Heart left ventricle (tissue), 16 donors: ENCODE measurements at places on chromosomes 13 and 19. TPM values are rescaled to one million over a fixed set of nuclear protein-coding genes. Genes with fewer than 3 reads are reported as not detected.

Gene DOCK6
- total RNA-seq, result 39.5 TPM

Gene GEMIN7
- 15.2 TPM for total RNA-seq

Gene ZNF536
- total RNA-seq, result 1.7 TPM

Gene HIPK4
- 0.14 TPM for total RNA-seq

Gene EBI3
- 0.34 TPM for total RNA-seq

Gene PCSK4
- total RNA-seq, result 1.7 TPM

Gene ADGRE1
- total RNA-seq, result 0.20 TPM

Gene MAMSTR
- 1.5 TPM for total RNA-seq

Gene ZNF493
- total RNA-seq, result 7.9 TPM

Gene MRPL54
- total RNA-seq, result 66.1 TPM

Gene IGLON5
- total RNA-seq, result not detected

Gene FOXA3
- not detected for total RNA-seq

Gene CRB3
- not detected for total RNA-seq

Gene REEP6
- 1.9 TPM for total RNA-seq

Gene BCL2L12
- total RNA-seq, result 9.4 TPM

GRCh38 chr19:10226021-10226375 is 5.1 kb downstream of the S1PR2 start:
- peak overlapping the region; percentile 71 for H3K27ac ChIP-seq
- peaks cover 9% of the 10 kb centered on the region for H3K4me1 ChIP-seq
- no peaks in the 10 kb centered on the region for H3K27me3 ChIP-seq

DNA sequence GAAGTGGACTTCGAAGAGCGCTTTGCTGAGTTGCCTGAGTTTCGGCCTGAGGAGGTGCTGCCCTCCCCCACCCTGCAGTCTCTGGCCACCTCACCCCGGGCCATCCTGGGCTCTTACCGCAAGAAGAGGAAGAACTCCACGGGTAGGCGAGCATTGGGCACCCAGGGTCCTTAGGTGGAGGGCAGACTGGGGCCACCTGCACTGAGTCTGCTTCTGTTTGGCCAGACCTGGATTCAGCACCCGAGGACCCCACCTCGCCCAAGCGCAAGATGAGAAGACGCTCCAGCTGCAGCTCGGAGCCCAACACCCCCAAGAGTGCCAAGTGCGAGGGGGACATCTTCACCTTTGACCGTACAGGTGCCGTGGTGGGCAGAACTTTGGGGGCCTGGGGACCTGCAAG is 8.0 kb upstream of the PRR19 start:
- H3K4me3 ChIP-seq, result no peak overlapping the region
- no peaks in the 10 kb centered on the region for H3K27me3 ChIP-seq
- H3K36me3 ChIP-seq, result peaks cover 70% of the 10 kb centered on the region
- DNase-seq, result no peak
- no peak overlapping the region for H3K27ac ChIP-seq
- H3K4me1 ChIP-seq, result no peaks in the 10 kb centered on the region

DNA sequence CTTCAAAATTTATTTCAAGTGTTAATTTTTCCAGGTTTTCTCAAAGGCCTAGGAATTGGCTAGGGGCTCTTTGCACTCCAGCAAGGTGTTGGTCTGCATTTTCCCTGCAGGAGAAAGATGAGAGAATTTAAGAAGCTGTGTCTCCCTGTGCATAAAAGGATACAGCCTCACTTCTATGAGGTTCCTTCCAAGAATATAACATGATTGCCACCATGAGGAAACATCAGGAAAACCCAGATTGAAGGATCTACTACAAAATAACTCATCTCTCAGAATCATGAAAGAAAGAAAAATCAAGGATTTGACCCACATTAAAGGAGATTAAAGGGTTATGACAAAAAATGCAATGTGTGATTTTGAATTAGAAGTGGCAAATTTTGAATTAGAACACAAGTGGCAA is 69.9 kb downstream of the RUBCNL start:
- H3K36me3 ChIP-seq, result no peaks in the 10 kb centered on the region
- H3K4me1 ChIP-seq, result no peaks in the 10 kb centered on the region
- no peak overlapping the region for H3K27ac ChIP-seq
- no peak for DNase-seq

GRCh38 chr13:108267347-108267746 is 2.2 kb upstream of the TNFSF13B start:
- H3K4me1 ChIP-seq, result peaks cover 7% of the 10 kb centered on the region
- no peaks in the 10 kb centered on the region for H3K27me3 ChIP-seq
- H3K27ac ChIP-seq, result no peak overlapping the region
- DNase-seq, result no peak

- no peaks in the 10 kb centered on the region for H3K27me3 ChIP-seq
- no peak overlapping the region for H3K27ac ChIP-seq
- peaks cover 6% of the 10 kb centered on the region for H3K36me3 ChIP-seq
- no peak for DNase-seq
- H3K4me3 ChIP-seq, result no peak overlapping the region
These were observed 64.1 kb downstream of the TPT1 start for GRCh38 chr13:45276913-45277312.

- H3K4me1 ChIP-seq, result peaks cover 4% of the 10 kb centered on the region
- no peak overlapping the region for H3K27ac ChIP-seq
- H3K36me3 ChIP-seq, result no peaks in the 10 kb centered on the region
- H3K4me3 ChIP-seq, result no peak overlapping the region
These were observed 7.7 kb upstream of the CSNK1G2 start for GRCh38 chr19:1933244-1933643.

- no peak overlapping the region for H3K27ac ChIP-seq
- no peaks in the 10 kb centered on the region for H3K36me3 ChIP-seq
- no peaks in the 10 kb centered on the region for H3K27me3 ChIP-seq
These were observed 1015.7 kb downstream of the EFNB2 start for GRCh38 chr13:105519771-105520170.

DNA sequence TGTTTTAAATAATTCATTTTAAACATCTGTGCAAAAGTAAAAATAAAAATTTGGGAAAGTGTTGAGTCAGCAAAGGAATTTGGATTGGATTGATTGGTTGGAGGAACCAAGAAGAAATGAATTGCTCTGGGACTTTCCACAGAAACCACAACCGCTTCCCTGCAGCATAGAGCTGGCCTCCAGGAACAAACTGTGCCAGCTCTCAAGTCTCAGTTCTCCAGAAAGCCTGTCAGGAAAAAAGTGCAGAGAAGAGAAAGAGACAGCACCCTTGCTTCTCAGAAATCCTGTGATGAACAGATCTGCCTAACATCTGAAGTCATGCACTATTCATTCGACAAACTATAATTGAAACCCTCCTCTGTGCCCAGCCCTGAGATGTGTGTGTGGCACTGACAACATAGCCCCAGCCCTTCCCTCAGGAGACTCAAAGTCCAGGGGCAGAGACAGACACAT is 14.8 kb downstream of the LYPD3 start:
- no peak overlapping the region for H3K27ac ChIP-seq
- no peaks in the 10 kb centered on the region for H3K4me1 ChIP-seq
- no peak overlapping the region for H3K4me3 ChIP-seq
- DNase-seq, result no peak
- no peaks in the 10 kb centered on the region for H3K27me3 ChIP-seq

DNA sequence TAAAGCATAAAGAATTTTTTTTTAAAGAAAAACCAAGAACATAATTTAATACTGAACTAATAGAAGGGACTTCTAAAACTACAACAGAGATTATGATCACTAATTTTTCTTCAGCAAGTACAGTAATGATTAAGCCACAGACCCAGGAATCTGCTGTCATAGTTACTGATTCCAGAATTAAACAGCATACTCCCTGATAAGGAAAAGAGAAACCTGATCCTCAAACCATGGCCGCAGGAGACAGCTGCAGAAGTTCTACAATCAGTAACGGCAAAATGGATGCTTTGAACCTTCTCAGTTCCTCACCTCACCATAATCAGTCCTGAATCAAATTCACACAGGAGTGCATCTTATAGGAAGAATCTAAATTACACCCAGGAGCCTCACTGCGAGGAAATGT is 939.0 kb upstream of the SLITRK1 start:
- H3K4me3 ChIP-seq, result no peak overlapping the region
- H3K4me1 ChIP-seq, result no peaks in the 10 kb centered on the region
- no peak overlapping the region for H3K27ac ChIP-seq
- H3K27me3 ChIP-seq, result no peaks in the 10 kb centered on the region
- no peaks in the 10 kb centered on the region for H3K36me3 ChIP-seq

DNA sequence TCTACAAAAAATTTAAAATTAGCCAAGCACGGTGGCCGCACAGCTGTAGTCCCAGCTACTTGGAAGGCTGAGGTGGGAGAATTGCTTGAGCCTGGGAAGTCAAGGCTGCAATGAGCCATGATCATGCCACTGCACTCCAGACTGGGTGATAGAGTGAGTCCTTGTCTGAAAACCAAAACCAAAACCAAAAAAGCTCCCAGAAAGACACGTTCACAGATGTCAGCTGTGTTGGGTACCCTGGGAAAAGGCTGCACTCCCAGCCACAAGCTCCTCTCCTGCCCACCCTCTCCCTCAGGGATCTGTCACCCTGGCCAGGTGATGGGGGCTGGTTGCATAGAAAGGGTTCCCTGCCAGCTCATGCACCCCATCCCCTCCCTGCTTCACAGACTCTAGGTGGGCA is 53.3 kb downstream of the RNF6 start:
- H3K27ac ChIP-seq, result no peak overlapping the region
- no peaks in the 10 kb centered on the region for H3K4me1 ChIP-seq
- no peak overlapping the region for H3K4me3 ChIP-seq
- H3K27me3 ChIP-seq, result no peaks in the 10 kb centered on the region
- H3K36me3 ChIP-seq, result no peaks in the 10 kb centered on the region
- no peak for DNase-seq

DNA sequence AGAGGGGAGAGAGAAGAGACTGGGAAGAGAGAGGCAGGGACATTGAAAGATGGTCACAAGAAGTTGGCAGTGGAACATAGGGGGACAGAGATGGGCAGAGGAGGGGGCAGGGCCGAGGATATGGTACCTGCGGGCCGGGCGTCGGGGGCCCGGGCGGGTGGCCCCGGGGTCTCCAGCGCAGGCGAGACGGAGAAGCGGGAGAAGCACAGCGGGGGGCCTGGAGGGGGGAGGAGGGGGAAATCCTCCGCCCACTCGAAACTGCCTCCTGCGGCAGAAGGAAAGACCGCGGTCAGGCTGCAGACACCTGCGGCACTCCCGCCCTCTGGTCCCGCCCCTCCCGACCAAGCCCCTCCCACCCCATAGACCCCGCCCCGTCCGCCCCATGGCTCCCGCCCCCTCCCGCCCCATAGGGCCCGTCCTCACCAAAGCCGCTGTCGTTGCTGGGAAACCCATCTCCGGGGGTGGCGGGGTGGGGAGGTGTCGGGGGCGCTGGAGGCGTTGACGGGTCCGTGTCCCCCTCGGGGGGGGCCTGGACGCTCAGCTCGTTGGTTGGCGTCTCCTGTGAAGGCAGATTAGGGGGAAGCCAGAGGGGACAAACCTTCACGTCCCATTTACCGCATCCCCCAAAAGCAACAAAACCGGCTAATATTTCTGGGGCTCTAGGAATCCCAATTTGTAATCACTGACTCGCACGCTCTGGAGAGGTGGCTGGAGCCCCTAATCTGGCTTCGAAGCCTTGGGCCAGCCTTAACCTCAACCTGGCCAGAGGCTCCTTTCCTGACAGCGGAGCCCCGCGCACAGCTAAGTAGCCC is 20.4 kb downstream of the LMTK3 start:
- peaks cover 35% of the 10 kb centered on the region for H3K4me1 ChIP-seq
- no peak overlapping the region for H3K4me3 ChIP-seq
- H3K36me3 ChIP-seq, result no peaks in the 10 kb centered on the region
- no peaks in the 10 kb centered on the region for H3K27me3 ChIP-seq

DNA sequence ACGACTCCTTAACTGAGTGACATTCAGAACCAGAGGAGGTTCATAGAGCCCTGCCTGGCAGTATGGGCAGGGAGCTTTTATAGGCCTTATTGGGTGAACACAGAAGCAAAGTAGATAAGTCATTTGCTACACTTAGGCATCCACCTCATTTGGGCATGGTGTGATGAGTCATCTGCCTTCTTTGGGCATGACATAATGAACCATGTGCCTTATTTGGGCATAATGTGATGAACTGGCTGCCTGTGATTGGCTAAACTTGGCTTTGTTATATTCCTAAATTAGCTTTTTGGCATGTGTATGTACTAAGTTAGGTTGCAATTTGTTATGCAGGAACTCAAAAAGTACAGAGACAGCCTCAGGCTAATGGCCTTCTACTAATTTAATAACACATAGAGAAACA is 2210.2 kb upstream of the PCDH20 start:
- DNase-seq, result no peak
- no peak overlapping the region for H3K27ac ChIP-seq
- no peaks in the 10 kb centered on the region for H3K36me3 ChIP-seq
- no peaks in the 10 kb centered on the region for H3K4me1 ChIP-seq

DNA sequence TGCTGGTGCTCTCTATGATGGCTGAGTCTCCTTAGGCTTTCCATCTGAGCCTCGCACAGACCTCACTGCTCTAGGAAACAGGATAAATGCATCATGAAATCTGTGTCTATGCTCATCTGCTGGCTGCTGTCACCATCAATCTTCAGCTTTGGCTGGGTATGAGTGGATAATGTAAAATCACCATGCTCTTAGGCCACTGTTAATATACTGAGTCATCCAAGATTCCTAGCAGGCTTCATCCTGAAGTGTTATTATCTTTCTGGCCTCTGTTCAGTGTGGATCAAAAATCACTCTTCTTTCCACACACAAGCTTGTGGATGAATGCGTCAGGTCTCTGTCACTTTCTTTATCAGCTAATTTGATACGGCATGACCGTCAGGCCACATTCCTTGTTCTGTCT is 317.4 kb downstream of the NALCN start:
- H3K27ac ChIP-seq, result no peak overlapping the region
- H3K4me1 ChIP-seq, result no peaks in the 10 kb centered on the region
- no peaks in the 10 kb centered on the region for H3K27me3 ChIP-seq
- DNase-seq, result no peak

- H3K27ac ChIP-seq, result no peak overlapping the region
- H3K36me3 ChIP-seq, result no peaks in the 10 kb centered on the region
- no peak for DNase-seq
- H3K4me1 ChIP-seq, result peaks cover 2% of the 10 kb centered on the region
- no peaks in the 10 kb centered on the region for H3K27me3 ChIP-seq
- H3K4me3 ChIP-seq, result no peak overlapping the region
These were observed 54.9 kb upstream of the RFC3 start for GRCh38 chr13:33763021-33763420.

GRCh38 chr13:67134417-67135129 is 95.6 kb downstream of the PCDH9 start:
- H3K27ac ChIP-seq, result peak overlapping the region; percentile 68
- no peaks in the 10 kb centered on the region for H3K27me3 ChIP-seq
- peaks cover 30% of the 10 kb centered on the region for H3K4me1 ChIP-seq
- no peak for DNase-seq

- no peaks in the 10 kb centered on the region for H3K4me1 ChIP-seq
- H3K27me3 ChIP-seq, result no peaks in the 10 kb centered on the region
- peak; percentile 53 for DNase-seq
- H3K4me3 ChIP-seq, result no peak overlapping the region
- no peaks in the 10 kb centered on the region for H3K36me3 ChIP-seq
These were observed 22.8 kb upstream of the SIGLEC11 start for GRCh38 chr19:49983645-49984229.

GRCh38 chr19:40588110-40588854 is 11.6 kb downstream of the SHKBP1 start:
- H3K4me3 ChIP-seq, result no peak overlapping the region
- H3K27ac ChIP-seq, result no peak overlapping the region
- no peak for DNase-seq
- H3K36me3 ChIP-seq, result no peaks in the 10 kb centered on the region
- no peaks in the 10 kb centered on the region for H3K4me1 ChIP-seq

- H3K36me3 ChIP-seq, result no peaks in the 10 kb centered on the region
- peak overlapping the region; percentile 10 for H3K27ac ChIP-seq
- no peak for DNase-seq
- peaks cover 26% of the 10 kb centered on the region for H3K4me1 ChIP-seq
- no peaks in the 10 kb centered on the region for H3K27me3 ChIP-seq
These were observed 8.1 kb upstream of the ARL11 start for GRCh38 chr13:49620170-49620621.
